ENCODE measurements at places on chromosomes 16 and 17.
A peak's percentile ranks its signal among the peaks of the same experiment; 100 is the strongest.

DNA sequence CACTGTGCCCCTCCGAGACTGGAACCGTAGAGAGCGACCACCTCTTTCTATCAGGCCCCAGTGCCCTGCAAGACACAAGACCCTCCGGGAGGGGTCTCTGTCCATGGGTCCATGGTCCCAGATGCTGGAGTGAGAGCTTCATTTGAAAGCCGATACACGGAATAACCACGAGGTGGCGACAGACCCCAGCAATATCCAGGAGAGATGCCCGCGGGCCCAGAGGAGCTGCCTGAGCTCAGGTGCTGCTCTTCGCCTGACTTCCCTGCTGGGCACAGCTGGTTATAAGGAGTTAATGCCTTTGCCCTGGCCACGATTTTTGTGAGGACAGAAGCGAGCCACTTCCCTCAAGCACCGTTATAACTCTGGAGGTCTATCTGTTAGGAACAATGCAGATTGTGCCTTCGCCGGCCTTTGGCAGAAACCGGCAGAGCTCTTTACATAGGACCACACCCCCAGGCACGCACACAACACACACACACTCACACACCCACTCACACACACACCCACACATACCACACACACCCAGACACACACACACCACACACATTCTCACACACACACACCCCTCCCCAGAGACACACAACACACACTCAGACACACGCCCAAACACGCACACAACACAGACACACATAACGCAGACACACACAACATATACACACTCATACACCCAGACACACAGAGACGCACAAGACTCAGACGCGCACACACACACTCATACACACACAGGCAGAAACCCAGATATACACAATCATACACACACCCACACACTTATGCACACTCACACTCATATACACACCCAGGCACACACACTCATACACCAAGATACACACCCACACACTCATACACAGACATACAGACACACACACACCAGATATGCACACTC, 436.4 kb downstream of the SOX9 start:
- peak; percentile 35 for DNase-seq

GRCh38 chr17:7435676-7436555, 681 bp downstream of the TMEM102 start:
- DNase-seq = peak; percentile 20

- no peak for DNase-seq
Observed at GRCh38 chr16:12170103-12171040, 193.8 kb downstream of the SNX29 start.

- no peak for DNase-seq
Observed at GRCh38 chr16:81796035-81796434, 16.9 kb downstream of the PLCG2 start.

DNA sequence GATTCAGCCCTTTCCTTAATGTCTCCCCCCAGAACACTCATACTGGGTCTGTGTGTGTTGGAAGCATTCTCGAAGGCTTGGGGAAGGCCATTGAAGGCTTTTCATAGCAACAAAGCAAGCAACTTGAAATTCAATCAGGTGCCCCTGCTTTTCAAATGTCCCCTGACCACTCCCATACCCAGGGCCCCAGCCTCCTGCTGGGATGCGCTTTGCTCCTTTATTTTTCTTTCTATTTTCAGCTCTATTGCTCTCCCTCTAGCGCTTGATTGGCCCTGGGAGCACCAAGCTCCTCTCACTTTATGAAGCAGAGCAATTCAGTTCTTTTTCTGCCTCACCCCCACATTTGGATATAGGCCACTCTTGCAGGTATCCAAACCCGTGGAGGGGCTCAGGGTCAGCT, 92.0 kb downstream of the WSCD1 start:
- no peak for DNase-seq

- no peak for DNase-seq
Observed at GRCh38 chr17:50649042-50649908, 14.6 kb downstream of the ABCC3 start.
